Common myeloid progenitor, CD34-positive (primary cell): ENCODE measurements at places on chromosomes 11 and 22.

DNA sequence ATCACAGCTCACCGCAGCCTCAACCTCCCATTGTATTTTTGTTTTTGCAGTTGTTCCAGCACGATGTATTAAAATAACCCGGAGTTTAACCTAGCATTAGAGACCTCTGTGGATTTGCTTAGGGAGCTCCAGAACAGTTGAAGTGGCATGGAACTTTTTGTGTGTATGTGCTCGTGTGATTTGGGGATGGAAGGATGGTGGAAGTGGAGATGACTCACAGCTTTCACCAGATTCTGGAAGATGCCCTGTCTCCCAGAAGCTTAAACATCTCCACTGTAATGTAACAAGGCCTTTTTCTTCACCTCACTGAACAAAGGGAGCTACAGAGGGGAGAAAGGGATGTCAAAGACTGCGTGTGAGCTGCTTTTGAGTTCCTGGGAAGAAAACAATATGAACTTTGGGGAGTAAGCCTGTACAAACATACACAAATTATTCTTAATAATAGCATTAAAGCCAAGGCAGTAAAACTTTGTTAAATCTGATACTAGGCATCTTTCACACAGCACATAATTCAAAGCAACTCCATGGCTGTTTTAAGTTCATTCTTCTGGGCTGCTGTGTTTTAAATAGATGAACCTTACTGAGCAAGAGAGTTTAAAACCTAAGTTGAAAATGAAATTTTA is 226.4 kb downstream of the ADAMTS15 start:
- no peak for DNase-seq

DNA sequence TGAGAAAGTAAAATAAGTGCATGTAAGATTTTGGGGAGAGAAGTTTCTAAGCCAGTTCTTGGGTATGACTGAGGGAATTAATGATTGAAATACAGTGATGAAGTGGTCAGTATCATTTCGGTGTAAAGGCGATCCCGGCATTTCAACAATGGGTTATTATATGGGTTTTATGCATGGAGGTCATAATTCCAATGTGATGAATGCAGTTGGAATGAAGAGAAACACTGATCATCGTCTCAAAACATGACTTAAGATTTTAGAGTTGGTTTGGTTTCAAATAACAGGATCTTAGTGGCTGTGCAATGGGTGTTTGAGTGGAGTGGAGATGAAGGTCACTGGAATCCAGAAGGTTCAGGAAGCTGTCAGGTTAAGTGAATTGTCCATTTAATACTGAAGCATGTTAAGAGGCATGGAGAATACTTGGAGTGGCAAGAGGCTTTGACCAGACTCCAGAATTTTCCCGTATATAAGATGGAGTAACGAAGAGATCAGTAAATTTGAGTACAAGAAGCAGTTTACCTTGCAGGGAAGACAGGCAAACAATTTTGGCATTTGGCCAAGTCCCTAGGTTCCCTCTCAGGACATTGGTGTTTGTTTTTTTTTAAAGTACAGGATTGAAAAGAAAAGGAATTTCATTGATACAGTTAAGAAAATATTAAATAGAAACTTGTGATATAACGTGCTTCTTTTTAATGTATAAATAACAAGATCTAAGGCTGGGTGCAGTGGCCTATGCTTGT is 96.4 kb upstream of the BIRC3 start:
- DNase-seq: no peak

DNA sequence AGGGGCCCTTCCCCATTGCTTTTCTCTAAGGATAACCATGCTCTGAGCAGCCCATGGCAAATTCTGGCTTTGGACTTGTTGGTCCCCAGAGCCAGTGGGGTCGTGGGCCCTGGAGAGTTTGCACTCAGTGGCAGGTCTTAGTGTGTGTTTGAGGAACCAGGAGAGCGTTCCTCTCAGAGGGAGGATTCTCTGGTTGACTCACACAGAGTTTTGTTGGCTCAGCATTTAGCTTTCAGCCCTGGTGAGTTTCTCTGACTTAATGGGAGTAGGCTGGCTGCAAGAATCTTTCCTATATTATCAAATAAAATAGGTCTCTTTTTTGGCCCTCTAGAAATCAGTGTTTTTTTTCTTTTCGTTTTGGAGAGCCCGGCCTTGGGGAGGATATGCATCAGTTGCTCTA is 20.9 kb downstream of the ST14 start:
- DNase-seq: no peak

- DNase-seq: peak; percentile 73
These were observed 1.0 kb downstream of the FJX1 start for GRCh38 chr11:35619116-35619854.
